Stimulated activated CD4-positive, alpha-beta T cell treated with anti-CD3 and anti-CD28 coated beads, TNF-alpha, amount 100 ng/mL, for 1 hour (primary cell): ENCODE measurements at places on chromosomes 1 and 21.

DNA sequence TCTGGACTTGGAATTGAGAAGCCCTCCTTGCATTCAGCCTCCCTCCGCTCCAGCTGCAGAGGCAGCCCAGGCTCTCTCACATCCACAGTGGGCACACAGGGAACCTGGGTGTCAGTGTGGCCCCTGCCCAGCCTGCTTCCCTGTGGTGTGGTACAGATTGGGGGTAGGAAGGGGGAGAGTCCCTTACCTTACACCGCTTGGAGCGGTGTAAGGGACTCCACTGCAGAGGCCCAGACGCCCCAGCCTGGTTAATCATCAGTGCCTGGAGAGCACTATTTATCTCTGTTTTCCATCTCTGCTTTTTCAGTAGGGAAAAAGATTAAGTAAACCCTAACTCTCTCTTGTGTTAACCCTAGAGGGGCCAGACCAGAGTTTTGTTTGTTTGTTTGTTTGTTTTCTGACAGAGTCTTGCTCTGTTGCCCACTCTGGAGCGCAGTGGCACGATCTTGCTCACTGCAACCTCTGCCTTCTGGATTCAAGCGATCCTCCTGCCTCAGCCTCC lies 803 bp upstream of the RHBG start:
- DNase-seq = no peak

DNA sequence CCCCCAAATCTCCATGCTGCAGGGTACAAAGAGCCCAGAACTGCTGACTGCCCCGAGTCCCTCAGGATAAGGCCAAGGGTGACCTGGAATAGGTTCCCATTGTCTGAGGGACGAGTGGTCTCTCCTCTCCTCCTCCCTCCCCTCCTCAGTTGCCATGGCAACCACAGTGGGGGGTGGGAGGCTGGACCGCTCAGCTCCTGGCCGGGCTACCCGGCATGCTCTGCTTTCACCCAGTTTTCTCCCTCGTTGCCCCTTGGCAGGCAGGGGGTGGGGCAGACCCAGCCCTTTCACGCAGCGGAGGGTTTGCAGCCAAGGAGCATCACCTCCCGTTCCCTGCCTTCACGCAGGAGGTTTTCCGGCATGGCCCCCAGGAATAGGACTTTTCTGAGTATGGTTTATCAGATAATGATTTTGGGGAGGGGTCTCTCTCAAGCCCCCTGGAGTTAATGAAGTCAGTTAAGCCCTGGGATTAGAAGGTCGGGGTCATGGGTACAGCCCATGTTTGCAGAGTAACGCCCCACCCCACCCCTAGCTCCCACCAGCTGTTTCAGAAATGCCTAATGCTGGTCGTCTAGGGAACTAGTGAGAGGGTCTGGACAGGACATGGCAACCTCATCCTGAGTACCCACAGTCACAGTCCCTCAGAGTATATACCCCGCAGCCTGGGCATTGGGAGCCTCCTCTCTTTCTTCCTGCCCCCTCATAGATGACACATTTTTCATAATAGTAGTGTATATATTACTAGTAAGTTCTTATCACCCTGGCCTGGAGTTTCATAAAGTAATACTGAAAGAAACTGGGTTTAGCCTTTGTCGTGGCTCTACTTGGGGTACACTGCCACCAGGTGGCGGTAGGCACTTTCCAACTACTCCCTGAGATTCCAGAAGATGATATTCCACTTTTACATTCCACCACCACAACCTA lies 20.7 kb downstream of the C1QB start:
- no peak for DNase-seq

- no peak for DNase-seq
These were observed 839.1 kb upstream of the ADGRL2 start for GRCh38 chr1:80961464-80962190.

DNA sequence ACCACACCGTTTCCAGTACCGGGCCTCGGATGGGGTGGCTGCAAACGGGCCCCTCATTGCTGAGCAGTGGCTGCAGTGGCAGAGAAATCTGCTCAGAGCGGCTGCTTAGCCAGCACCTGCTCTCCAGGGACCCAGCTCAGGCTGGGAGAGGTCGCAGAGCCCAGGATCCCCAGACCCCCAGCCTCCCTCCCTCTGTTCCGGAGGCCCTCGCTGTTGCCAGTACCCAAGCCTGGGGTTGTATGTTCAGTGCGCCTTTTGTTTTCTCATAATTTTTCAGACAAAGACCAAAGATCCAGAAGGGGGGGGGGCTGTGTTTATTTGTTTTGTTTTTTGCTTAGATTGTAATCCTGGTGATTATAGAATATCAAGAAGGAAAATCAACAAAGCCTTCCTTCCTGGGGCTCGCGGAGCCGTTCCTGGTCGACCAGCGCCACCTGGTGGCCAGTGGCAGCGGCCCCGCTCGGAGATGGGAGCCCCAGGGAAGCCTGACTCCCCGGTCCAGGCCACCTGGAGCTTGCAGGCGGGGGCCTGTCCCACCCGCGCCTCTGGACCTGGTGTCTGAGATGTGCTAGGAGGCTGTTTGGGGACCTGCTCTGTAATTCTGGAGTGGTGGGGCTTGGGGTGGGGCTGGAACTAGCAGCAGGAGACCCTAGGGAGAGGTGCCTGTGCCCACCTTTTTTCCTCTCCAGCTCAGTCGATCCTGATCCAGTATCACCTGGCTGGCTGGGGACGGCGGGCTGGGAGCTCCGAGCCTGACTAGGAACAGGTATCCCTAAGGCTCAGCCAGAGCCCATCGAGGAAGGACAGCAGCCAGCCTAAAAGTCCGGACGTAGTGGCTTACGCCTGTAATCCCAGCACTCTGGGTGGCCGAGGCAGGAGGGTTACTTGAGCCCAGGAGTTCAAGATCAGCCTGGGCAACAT lies 123.9 kb upstream of the VAMP3 start:
- DNase-seq = peak; percentile 66
